AML-193 (cell line): ENCODE measurements at places on chromosomes 12 and 14.

GRCh38 chr12:6285063-6285477, 25.4 kb upstream of the PLEKHG6 start:
- DNase-seq: peak; percentile 44

- DNase-seq: no peak
These were observed 117.5 kb downstream of the DAAM1 start for GRCh38 chr14:59305836-59306555.

GRCh38 chr14:60349663-60350365, 100.8 kb downstream of the PPM1A start:
- peak; percentile 41 for DNase-seq

DNA sequence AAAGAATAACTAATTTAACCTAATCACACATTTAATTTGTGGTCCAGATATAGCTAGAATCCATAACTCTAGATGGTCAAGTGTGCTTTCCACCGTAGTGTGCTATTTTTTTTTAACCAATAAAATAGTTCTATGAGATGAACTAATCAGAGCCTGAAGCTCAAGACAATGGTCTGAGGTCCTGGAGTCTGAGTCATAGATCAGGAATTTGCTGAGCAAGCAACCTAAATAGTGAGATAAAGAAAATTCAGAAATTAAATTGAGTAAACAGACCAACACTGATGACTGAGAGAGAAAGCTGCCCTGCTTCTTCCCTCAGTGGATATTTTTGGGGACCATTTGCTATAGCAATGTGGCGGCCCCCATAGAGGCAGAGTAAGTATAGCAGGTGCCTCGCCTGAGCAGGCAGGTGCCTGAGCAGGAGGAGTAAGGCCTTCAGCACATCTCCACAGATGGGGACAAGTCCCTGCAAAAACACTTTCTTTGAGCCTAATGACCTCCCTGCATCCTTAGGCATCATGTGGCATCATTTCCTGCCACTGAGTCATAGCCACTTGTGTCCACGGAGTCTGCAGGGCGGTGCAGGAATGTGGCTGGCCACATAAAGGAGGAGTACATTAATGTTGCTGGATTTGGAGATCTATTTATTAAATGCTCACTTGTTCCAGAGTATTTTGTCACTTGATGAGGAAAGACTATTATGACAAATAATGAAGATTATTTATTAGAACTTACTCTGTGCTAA, 13.9 kb upstream of the CLEC4E start:
- DNase-seq: no peak

- DNase-seq: no peak
These were observed 47.2 kb downstream of the DRAM1 start for GRCh38 chr12:101924618-101925017.

- DNase-seq: no peak
These were observed 616.3 kb downstream of the LRFN5 start for GRCh38 chr14:42222924-42223471.

DNA sequence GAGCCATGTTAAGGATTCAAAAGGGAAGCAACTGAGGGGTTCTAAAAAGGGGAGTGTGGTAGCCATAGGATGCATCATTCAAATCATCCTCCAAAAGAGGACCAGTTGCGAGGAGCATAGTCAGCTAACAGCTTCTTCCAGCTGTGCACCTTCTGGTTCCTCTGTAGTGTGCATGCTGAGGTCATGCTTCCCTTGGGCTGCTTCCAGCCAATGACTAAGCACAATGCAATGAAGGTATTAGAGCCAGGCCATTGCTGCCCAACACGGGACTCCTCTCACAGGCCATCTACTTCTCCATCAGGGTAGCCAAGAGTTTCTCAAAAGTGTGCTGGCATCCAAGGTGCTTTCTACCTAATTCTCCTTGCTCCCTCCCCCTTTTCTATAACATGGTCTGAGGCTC, 69.2 kb upstream of the ARID2 start:
- DNase-seq: peak; percentile 54

GRCh38 chr12:3278681-3279414, 201.7 kb downstream of the TSPAN9 start:
- no peak for DNase-seq

GRCh38 chr14:96136371-96137005, 68.2 kb upstream of the BDKRB2 start:
- DNase-seq: no peak

DNA sequence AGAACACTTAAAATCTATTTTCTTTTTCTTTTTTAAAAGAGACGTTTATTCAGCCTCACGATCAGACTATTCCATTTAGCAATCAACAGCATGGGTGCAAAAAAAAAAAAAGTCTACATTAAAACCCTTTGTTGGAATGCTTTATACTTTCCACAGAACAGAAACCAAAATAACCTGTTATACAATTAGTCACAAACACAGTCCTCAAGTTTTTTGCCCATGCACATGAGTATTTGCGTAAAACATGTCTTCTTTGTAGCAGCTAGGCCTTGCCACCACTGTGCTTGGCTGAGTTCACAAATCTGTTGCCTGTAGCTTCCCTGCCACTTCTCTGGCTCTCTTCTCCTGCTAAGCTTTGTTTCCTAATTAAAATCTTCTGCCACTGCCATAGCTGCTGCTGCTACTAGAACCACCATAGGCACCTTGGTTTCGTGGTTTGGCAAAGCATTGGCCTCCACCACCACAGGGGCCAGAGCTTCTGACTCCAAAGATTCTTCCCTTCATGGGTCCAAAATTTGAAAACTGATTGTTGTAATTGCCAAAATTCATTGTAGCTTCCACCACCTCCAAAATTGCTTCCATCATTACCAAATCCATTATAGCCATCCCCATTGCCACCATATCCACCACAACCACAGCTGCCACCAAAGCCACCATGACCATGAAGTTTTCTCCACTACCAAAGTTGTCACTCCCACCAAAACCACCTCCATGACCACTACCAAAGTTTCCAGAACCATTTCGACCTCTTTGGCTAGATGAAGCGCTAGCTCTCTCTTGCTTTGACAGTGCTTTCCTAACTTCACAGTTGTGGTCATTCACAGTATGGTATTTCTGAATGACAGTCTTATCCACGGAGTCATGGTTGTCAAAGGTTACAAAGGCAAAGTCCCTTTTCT, 38.1 kb downstream of the KLRG1 start:
- DNase-seq: no peak

DNA sequence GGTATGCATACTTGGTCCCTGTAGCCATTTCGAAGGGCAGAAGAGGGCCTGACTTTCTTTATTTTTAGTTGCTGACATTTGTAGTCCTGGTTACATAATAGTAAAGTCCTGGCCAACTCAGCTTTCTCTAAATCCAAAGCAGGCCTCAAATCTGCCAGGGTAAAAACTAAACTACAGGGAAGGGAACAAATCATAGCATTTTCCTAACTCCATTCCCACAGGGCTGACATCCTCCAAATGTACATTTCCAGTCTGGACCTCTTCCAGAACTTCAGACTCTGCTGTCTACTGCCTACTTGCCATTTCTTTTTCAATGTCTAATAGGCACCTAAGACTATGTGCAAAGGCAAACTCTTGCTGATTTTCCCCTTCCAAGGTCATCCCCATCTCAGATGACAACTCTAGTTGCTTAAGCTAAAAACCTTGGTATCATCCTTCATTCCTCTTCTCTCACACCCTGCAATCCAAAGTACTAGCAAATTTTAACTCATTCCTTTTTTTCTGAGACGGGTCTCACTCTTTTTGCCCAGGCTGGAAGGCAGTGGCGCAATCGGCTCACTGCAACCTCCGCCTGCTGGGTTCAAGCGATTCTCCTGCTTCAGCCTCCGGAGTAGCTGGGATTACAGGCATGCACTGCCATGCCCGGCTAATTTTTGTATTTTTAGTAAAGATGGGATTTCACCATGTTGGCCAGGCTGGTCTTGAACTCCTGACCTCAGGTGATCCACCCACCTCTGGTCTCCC, 2.0 kb downstream of the DDIT3 start:
- no peak for DNase-seq

DNA sequence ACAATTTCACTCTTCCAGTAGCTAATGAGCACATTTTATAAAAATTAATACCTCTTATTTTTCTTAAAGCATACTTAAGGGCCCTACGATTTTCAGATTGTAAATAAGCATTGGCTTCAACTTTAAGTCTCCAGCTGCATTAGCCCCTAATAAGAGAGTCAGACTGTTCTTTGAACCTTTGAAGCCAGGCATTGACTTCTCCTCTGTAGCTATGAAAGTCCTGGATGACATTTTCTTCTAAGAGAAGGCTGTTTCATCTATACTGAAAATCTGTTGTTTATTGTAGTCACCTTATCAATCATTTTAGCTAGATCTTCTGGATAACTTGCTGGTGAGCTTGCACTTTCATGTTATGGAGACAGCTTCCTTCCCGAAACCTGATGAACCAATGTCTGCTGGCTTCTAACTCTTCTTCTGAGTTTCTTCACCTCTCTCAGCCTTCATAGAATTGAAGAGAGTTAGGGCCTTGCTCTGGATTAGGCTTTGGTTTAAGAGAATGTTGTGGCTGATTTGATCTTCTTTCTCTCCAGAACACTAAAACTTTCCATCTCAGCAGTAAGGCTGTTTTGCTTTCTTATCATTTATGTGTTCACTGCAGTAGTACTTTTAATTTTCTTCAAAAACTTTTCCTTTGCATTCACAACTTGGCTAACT, 377.1 kb upstream of the RGS6 start:
- no peak for DNase-seq

DNA sequence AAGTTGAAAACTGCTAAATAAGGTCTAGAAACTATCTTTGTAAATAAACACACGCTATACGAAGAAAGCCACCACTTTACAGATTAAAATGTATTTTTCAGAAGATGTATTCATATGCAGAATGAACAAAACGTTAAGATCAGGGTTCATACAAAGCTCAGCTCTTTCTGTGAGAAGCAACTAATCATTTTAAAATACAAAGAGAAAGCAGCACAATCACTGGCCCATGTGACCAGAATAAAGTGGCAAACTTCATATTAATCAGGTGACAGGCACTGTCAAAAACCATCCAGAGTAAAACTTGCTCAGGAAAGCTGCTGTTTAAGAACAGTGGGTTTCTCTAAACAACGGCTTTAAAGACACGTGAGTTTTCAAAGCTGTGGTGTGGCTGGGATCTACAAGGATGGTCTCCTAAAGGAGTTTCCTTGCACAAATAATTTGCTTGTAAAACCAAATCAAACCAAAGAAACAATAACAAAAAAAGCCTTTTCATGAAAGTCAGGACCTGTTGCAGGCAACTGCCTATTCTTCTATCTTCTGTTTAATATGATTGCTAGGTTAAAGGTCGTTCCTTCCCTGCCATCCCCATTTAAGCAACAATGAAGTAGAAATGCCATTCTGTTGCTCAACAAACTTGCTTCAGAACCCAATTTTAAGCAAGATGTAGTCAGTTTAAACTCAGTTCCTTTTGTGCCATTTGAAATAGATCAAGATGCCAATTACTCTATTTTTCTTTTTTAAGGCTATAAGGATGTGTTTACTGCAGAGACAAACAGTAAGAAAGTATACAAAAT, 22.3 kb downstream of the SEL1L start:
- DNase-seq: peak; percentile 31

- no peak for DNase-seq
These were observed 97.5 kb downstream of the ADCK1 start for GRCh38 chr14:77897374-77897773.

DNA sequence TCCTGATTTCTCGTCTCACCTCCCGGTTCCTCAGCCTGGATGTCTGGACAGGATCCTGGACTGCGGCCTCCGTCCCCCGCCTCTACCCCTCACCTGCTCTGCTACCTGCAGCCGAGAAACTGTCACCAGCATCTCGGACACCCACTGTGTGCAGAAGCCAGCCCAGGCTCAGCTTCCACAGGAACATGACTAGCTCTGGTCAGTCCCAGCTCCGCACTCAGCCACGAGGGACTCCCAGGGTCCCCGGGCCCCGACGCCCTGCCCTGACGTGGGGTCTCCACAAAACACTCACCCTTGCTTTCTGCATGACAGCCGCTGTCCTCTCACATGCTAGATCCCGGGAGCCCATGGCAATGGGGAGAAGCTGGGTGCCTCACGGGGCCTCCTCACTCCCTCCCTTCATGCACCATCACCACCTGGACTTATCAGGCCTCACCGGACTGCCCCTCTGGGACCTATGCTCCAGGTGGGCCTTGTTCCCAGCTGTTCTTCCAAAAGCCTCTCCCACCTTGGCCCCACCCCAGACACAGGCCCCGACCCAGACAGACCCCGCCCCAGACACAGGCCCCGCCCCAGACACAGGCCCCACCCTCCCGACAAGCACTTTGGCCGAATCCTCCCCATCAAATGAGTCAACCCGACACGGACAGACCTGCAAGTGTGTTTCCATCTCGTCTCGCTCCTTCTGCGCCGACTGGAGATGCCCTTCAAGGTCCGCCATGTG, 26.9 kb upstream of the ANKLE2 start:
- no peak for DNase-seq

DNA sequence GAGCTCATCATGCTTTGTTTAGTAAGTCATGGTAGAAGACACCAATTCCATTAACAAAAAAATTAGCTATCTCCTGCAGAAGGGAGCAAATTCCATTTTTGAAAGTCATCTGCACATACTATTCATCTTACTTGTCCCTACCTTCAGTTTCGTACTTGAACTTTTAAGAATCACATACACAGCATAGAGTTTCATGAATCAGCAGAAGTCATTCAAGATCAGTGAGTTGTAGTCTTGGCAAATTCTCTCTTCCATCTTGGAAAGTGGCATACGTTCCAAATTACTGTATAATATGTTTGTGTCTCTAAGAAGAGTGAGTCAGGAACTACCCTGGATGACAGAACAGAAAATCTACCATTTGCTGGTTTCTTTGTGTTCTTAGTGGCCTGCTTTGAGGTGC, 14.1 kb downstream of the VRK1 start:
- no peak for DNase-seq

GRCh38 chr12:130872179-130873096, 572 bp downstream of the RAN start:
- DNase-seq: peak; percentile 12

- DNase-seq: peak; percentile 58
These were observed 44.2 kb downstream of the KCTD10 start for GRCh38 chr12:109432842-109433304.

DNA sequence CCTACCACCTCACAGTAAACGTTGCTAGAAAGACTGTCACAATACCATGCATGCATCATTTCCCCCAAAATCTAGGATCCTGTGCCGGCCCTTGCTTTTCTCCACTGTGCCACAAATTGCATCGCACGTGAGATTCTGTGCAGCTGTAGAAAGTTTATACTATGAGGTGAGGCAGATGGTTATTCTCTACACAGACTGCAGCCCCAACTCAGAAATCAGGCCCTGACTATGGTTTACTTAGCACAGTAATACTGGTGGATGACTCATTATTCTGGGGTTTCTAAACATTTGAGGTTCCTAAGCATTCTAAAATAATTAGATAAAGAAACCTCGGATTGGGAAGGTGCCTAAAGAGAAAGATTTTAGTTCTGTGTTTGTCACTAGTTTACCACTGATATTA, 163.8 kb upstream of the CCDC198 start:
- no peak for DNase-seq

- DNase-seq: no peak
These were observed 42.1 kb downstream of the DAO start for GRCh38 chr12:108921946-108922345.

DNA sequence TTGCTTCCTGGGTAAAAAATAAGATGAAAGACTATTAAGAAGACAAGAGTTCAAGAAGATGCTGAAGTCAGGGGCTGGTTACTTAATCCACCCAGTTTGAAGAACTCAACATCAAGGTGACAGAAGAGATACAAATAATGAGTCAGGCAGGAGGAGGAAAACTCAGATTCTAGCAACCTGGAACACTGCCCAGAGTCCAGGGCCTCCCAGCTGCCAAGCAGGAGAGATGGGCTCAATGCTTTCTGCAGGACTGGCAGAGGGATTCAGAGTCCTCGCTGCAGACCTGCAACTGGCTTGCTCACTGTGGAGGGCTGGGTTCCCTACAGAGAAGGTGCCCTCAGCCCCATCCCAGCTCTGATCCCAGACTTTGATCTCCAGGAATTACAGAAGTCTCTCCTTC, 28.6 kb upstream of the CEBPE start:
- DNase-seq: no peak
